ENCODE measurements at places on chromosomes 5 and 9.

- DNase-seq: no peak
Measured at GRCh38 chr5:156528673-156529072, 201.7 kb downstream of the SGCD start.

GRCh38 chr5:177427211-177427822, 841 bp downstream of the GRK6 start:
- DNase-seq: no peak

- DNase-seq: peak; percentile 53
Measured at GRCh38 chr5:141155540-141156374, 5.9 kb downstream of the PCDHB6 start.

- DNase-seq: no peak
Measured at GRCh38 chr5:154756868-154757813, 2.0 kb downstream of the LARP1 start.

GRCh38 chr9:110179734-110180133, 28.2 kb downstream of the C9orf152 start:
- DNase-seq: no peak

- no peak for DNase-seq
Measured at GRCh38 chr5:11390291-11390767, 513.9 kb downstream of the CTNND2 start.

- no peak for DNase-seq
Measured at GRCh38 chr5:159041444-159042198, 58.1 kb downstream of the EBF1 start.

DNA sequence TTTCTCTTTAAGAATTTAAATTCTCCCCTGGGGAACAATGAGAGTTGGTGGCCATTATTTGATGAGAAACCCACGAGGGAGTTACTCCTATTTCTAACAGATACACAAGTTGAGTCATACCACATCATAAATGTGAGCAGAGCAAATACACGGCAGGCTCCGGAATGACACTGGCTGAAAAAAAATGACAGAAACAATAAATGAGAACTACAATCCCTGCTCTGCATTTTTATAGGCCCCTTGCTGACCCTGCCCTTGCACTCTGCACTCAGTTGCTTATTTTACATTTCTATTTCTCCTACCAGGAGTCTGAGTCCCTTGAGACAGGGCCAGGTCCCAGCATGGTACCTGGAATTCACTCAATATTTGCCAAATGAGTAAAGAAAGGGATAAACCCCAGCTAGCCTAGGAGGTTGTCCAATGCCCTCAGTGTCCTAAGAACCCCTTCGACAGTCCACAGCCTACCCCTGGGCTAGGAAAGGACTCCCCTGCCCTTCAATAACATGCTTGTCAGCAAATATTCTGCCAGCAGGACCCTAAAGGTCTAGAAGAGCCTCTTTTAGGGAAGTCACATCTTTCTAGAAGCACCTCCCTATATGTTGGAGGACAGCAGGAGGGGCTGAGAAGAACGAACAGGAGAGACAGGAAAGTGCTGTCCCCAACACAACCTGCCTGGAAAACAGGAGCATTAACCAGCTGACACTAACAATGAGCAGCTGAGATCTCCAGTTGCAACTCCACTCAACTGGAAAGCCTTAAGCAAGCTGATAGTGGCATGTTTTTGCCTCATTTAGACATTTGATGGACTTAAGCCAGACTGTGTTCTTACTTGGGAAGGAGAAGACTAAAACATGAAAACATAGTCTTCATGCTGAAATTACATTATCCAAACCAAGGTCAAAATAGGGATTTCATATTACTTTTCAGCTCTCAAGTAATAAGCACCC, 191.2 kb downstream of the ACTL7B start:
- DNase-seq: no peak

- DNase-seq: no peak
Measured at GRCh38 chr5:166784545-166785078, 1506.8 kb upstream of the WWC1 start.

- peak; percentile 4 for DNase-seq
Measured at GRCh38 chr5:172670005-172670402, 28.9 kb downstream of the NEURL1B start.

DNA sequence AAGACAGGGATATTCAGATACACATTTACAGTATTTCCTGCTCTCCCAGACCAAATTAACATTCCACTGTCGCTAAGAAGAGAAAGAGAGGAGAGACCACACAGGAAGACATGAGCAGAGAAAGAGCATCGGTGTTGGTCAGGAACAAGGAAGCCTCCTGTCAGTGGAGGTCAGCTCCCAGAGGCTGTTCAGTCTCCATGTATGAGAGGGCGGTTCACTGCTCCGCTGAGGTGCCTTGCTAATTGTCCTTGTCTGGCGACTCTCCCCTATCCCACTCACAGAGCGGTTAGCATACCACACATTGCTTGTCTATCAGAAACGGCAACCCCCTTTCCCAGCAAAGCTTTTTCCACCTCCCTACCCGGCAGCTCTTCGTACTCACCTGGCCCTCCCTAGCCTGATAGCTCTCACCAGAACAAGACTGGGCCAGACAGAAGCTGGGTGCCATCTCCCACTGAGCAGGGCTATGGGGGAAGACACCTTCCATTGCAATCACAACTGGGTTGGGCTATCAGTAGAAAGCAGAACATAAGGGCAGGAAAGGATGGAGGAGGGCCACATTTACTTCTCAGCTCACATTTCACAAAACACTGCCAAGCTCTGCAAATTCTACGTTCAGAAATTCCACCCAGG, 58.6 kb upstream of the LMNB1 start:
- DNase-seq: no peak

- DNase-seq: no peak
Measured at GRCh38 chr9:129682381-129682780, 16.9 kb downstream of the PRRX2 start.

DNA sequence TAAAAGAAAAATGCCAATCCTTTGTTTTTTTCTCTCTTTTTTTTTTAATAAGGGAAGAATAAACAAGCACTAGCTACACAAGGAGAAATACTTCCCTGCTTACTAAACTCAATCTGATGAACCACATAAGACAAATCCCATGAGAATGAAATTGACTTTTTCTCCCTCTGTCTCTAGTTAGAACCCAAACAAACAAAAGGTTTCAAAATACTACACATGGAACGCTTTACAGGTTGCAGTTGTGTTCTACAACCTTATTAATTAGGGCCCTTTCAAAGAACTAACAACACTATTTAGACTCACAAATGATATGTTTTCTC, 124.5 kb downstream of the PDE4D start:
- DNase-seq: no peak

DNA sequence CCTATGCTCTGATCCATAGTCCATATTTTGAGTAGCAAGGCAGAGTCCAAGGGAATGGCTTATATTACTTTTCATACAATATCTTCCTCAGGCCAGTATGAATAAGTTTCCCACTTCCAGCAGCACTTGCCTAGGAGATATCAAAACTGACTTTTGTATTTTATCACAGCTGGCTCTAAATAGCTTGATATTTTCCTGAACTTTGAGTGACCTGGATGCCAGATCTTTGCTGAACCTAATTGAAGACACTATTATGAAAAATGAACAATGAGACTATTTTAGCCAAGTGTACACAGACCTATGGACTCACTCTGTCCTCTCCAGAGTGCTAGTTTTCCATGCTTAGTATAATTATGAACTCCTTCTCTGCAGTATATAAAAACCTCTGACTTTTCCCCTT, 475.6 kb upstream of the PTGER4 start:
- no peak for DNase-seq

GRCh38 chr5:37248421-37248969, 681 bp downstream of the CPLANE1 start:
- no peak for DNase-seq

- no peak for DNase-seq
Measured at GRCh38 chr5:109691996-109692395, 2.3 kb downstream of the MAN2A1 start.

DNA sequence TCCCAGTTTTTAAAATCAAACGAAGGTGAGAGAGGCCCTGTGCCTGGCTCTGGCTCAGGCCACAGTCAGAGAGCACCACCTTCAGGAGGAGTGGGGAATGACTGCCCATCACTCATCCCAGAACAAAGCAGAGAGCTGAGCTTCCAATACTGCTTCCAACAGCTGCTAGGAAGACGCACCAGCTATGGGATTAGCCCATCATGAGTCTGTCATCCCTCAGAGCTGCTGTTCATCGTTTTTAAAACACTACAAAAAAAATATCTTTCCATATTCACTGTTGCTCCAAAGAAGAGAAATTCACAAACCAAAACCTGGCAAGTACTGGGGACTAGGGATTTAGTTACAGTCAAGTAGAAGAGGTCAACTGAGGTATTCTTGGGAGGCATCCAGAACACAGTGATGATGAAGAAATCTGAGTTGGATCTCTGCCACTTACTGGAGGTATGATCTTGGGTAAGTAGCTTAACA, 102.4 kb downstream of the CDK5RAP2 start:
- peak; percentile 19 for DNase-seq

DNA sequence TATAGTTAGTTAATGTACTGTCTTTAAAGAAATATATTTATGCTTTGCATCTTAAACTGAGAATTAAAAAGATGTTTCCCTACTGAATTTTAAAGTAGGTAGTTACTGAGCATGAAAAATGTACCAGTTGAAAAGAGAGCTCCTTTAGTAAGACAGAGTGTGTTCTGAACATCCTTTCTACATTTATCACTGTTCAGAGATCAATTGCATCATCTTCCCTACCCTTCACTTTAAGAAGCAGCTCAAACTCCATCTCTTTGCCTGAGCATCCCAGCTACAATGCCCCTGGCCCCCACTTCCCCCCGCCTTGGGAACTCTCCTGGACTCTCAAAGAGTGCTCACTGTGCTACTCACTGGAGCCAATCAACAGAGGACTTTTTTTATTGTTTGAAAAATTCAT, 164.7 kb downstream of the GNAQ start:
- DNase-seq: no peak

DNA sequence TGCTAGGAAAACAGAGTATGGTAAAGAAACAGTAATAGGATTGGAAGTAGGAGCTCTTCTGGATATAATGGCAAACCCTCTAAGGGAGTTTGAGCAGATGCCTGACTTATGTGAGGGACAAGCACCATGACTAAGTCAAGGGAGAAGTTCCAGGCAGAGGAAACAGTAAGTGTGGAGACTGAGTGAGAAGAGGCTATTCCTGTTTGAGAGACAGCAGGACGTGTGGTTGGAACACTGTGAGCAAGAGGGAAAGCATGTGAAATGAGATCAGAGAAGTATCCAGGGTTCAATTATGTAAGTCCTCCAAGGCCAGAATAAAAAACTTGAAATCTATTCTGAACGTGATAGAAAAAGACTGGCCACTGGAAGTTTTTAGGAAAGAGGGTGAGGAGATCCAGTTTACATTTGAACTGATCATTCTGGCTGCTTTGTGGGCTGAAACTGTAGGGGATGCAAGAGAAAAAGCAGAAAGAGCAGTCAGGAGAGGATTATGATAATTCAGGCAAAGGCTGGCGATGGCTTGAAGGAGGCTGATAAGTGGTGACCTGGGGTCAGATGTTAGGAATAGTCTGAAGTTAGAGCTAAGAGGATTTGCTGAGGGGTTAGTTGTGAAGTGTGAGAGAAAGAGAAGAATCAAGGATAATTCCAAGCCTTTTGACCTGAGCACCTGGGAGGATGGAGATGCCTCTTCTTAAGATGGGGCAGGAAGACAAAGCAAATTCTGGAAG, 19.2 kb downstream of the DMAC1 start:
- no peak for DNase-seq

DNA sequence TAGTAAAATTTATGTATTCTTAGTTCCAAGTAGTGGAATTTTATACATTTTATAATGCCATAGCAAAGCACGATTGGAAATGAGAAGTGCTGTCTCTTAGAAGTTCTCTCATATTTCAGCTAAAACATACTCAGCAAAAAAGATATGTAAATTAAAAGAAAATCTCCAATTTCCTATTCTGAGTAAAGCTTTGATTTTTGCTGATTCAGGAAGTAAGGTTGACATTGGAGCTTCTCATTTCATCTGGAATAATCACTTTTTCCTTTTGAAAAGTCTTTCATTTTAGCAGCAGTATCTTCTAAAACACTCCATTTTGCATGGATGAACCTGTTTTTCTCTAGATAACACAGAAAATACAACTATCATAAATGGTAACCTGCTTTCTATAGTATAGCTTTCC, 121.0 kb downstream of the ZCCHC7 start:
- no peak for DNase-seq

DNA sequence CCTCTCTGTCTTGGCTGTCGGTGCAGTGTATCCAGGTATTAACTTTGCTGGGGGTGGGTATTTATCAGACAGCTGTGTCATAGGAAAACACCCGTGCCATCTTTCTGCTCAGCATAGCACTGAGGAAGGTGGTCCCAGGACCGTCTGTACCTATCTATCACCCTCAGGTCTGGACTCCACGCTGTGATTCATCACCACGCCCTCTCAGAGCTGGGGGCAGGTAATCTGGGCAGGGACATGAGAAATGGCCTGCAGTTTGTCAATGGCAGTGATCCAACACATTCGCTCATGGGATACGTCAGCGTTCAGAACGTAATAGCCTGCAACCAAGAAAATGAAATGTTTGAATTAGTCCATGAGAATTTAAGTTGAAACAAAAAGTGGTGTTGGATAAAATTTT, 151.6 kb upstream of the MAP1B start:
- no peak for DNase-seq

- DNase-seq: no peak
Measured at GRCh38 chr9:69760278-69760610, 433 bp upstream of the PTAR1 start.

DNA sequence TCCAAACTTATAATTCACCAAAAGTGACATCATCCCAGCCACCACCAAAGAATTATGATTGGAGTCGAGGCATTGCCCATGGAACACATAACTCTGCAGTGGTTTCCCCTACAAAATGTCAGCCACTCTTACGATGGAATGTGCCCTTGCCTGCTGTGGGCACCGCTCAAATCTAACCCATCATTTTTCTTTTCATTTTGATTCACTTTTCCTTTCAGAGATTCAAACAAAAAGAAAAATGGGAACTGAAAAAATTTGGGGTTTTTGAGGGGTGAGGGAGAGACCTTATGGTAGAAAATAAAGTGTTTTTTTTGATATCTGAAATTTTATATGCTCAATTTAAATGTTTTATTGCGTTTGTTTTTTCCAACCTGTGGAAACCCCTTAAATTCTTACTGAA, 28.1 kb downstream of the SMARCA2 start:
- no peak for DNase-seq

DNA sequence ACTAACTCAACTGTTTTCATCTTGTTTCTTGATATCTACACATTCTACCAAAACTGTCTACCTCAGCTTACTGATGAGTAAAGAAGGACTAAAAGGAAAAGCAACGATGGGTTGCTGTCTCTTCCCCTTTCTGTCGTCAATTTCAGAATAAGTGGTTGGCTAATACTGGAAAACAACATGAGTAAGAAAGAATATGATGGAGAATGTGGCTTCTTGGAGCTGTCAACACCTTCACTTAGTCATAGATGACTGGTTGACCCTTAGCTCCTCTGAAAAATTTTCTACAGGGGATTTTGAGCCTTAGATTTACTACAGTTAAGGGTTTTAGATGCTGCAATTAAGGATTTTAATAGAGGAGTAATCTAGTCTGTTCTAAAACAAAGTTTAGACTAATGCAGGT, 797.9 kb downstream of the TLE4 start:
- DNase-seq: no peak

GRCh38 chr9:133760713-133761290, 22.6 kb upstream of the SARDH start:
- DNase-seq: no peak

- DNase-seq: no peak
Measured at GRCh38 chr5:95620870-95621838, 1.3 kb downstream of the GPR150 start.

Measured in 8988T (cell line).